Effector memory CD4-positive, alpha-beta T cell (primary cell): ENCODE measurements at places on chromosomes 7 and 10.

- no peak overlapping the region for H3K27ac ChIP-seq
- H3K4me3 ChIP-seq: no peak overlapping the region
- no peaks in the 10 kb centered on the region for H3K36me3 ChIP-seq
- DNase-seq: no peak
Measured at GRCh38 chr10:47449979-47450378, 33.9 kb downstream of the ANXA8 start.

DNA sequence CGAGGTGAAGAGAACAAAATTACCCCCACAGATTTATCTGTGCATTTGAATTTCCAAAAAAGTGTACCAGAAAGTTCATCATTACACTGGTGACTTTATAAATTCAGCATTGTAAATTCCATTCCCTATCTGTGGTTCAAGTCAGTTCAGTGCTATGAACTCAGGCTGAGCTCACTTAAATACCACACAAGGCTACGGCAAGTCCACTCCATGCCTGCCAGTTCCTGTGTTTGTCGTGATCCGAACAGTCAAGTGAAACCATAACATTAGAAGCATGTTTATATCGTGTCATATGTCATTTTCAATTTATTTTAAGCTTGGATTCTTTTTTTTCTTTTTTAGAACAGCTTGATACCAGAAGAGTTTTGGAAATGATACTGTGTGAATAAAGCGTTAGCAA is 14.8 kb downstream of the MBL2 start:
- no peaks in the 10 kb centered on the region for H3K36me3 ChIP-seq
- H3K27ac ChIP-seq: no peak overlapping the region
- H3K4me1 ChIP-seq: no peaks in the 10 kb centered on the region
- no peaks in the 10 kb centered on the region for H3K27me3 ChIP-seq

- H3K4me1 ChIP-seq: no peaks in the 10 kb centered on the region
- H3K4me3 ChIP-seq: no peak overlapping the region
- H3K27me3 ChIP-seq: no peaks in the 10 kb centered on the region
- no peaks in the 10 kb centered on the region for H3K36me3 ChIP-seq
- DNase-seq: no peak
Measured at GRCh38 chr7:26006426-26006825, 145.6 kb upstream of the NFE2L3 start.

- no peaks in the 10 kb centered on the region for H3K4me1 ChIP-seq
- H3K36me3 ChIP-seq: no peaks in the 10 kb centered on the region
- no peak overlapping the region for H3K4me3 ChIP-seq
- no peak overlapping the region for H3K27ac ChIP-seq
- no peak for DNase-seq
- no peaks in the 10 kb centered on the region for H3K27me3 ChIP-seq
Measured at GRCh38 chr7:45680776-45681175, 106.6 kb downstream of the ADCY1 start.

DNA sequence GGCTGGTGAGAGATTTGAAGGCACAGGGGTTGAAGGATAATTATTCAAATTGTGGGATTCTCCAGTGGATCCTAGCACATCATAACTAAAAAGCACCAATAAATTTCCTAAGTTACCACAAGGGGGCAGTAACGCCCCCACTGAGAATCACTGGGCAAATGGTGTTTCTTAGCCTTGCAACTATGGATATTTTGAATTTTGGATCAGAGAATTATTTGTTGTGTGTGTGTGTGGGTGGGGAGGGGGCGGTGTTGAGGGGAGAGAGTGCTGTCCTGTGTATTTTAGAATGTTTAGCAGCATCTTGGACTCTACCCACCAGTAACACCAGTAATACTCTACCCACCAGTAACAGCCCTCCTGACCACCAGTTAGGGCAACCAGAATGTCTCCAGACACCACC is 63.3 kb upstream of the PRKG1 start:
- no peak overlapping the region for H3K4me3 ChIP-seq
- no peaks in the 10 kb centered on the region for H3K36me3 ChIP-seq
- H3K4me1 ChIP-seq: no peaks in the 10 kb centered on the region

DNA sequence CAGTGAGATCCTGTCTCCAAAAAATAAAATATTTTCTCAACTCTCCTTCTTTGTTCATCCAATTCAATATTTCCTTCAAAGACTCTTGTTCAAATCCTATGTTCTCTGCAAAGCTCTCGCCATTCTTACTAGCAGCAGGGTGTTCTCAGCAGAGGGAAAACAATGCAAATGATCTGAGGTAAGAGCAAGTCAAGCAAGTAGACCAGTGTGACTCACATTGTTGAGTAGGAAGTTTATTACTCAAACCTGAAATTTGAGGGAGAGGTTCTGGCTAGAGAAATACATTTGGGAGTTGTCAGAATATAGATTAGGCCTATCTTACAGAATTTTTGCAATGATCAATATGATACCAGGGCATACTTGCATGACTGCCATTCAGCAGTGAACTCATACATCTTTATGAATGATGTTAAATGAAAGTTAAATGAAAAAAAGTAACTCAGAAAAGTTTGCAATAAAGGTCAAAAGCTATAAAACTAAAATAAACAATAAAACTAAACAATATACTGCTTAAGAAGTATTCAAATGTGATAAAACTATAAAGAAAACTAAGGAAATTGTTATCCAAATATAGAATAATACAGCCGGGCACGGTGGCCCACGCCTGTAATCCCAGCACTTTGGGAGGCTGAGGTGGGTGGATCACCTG is 5.8 kb downstream of the IDE start:
- no peak for DNase-seq
- no peaks in the 10 kb centered on the region for H3K36me3 ChIP-seq
- no peak overlapping the region for H3K4me3 ChIP-seq
- peaks cover 3% of the 10 kb centered on the region for H3K4me1 ChIP-seq
- H3K27ac ChIP-seq: no peak overlapping the region

GRCh38 chr7:120714945-120715344 is 143.0 kb downstream of the TSPAN12 start:
- H3K36me3 ChIP-seq: no peaks in the 10 kb centered on the region
- H3K27me3 ChIP-seq: no peaks in the 10 kb centered on the region

- no peak overlapping the region for H3K4me3 ChIP-seq
- no peaks in the 10 kb centered on the region for H3K4me1 ChIP-seq
- H3K27ac ChIP-seq: no peak overlapping the region
- no peaks in the 10 kb centered on the region for H3K27me3 ChIP-seq
Measured at GRCh38 chr7:146175716-146176115, 59.1 kb downstream of the CNTNAP2 start.

- no peak overlapping the region for H3K27ac ChIP-seq
- H3K27me3 ChIP-seq: no peaks in the 10 kb centered on the region
- H3K4me3 ChIP-seq: no peak overlapping the region
- DNase-seq: no peak
- no peaks in the 10 kb centered on the region for H3K36me3 ChIP-seq
Measured at GRCh38 chr10:23994459-23995046, 214.4 kb upstream of the KIAA1217 start.

GRCh38 chr10:88114368-88114767 is 250.9 kb downstream of the PTEN start:
- DNase-seq: no peak
- H3K27ac ChIP-seq: no peak overlapping the region
- H3K4me3 ChIP-seq: no peak overlapping the region
- H3K4me1 ChIP-seq: no peaks in the 10 kb centered on the region

GRCh38 chr10:45058580-45058979 is 57.9 kb downstream of the ZNF22 start:
- no peak overlapping the region for H3K4me3 ChIP-seq
- no peaks in the 10 kb centered on the region for H3K36me3 ChIP-seq
- no peaks in the 10 kb centered on the region for H3K27me3 ChIP-seq
- DNase-seq: no peak

DNA sequence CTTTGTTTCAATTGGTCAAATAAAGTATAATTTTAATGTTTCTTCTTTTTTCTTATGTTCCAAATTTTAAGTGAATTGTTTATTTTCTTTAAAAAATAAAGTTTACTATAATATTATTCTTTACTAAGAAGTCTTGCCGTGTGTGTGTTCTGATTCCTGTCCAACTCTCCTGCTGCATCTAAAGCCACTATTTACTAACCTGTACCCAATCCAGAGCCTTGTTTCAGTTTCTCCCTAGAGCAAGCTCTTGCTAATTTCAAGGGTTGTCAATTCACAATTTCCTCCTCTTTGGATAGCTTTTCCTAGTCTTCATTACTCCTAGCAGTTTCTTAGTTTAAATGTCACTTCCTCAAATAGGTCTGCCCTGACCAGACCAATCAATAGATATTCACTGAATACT is 314.9 kb upstream of the SEMA3A start:
- H3K4me3 ChIP-seq: no peak overlapping the region
- H3K36me3 ChIP-seq: no peaks in the 10 kb centered on the region
- DNase-seq: no peak
- no peaks in the 10 kb centered on the region for H3K27me3 ChIP-seq
- H3K27ac ChIP-seq: no peak overlapping the region

GRCh38 chr10:96416643-96417042 is 57.8 kb upstream of the OPALIN start:
- H3K27ac ChIP-seq: no peak overlapping the region
- no peaks in the 10 kb centered on the region for H3K36me3 ChIP-seq
- no peak overlapping the region for H3K4me3 ChIP-seq
- DNase-seq: no peak

- H3K27ac ChIP-seq: no peak overlapping the region
- no peak overlapping the region for H3K4me3 ChIP-seq
- no peak for DNase-seq
- no peaks in the 10 kb centered on the region for H3K36me3 ChIP-seq
- H3K4me1 ChIP-seq: no peaks in the 10 kb centered on the region
Measured at GRCh38 chr7:34451923-34452322, 206.1 kb upstream of the NPSR1 start.

DNA sequence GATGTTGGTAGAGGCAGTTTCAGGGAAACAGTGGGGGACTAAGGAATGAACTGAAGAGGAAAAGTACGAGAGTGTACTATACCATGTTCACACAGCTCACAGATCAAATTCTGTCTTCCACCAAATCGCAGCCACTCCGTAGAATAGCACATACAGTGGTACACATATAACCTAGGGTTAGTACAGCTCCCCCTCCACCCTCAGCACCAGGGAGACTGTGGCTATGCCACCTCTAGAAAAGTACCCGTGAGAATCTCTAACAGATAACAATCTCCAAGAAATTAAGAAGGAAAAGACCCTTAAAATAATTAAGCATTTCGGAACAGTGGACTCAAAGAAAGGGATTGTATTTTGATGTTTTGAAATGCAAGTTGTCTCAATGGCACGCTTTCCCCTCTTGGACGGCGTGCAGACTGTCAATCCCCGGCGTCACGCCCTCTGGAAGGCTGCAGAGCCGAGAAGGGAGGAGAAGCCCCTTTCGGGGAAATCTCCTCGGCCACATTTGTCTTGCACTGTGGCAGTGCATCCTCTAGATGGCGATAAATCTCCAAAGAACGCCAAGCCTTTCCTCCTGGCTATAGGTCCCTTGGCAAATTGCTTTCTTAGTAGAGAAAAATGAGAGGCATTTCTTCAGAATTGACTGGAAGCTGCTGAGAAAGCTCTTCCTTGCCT is 345.0 kb downstream of the REEP3 start:
- no peak overlapping the region for H3K4me3 ChIP-seq
- H3K36me3 ChIP-seq: no peaks in the 10 kb centered on the region
- no peak for DNase-seq
- peaks cover 3% of the 10 kb centered on the region for H3K4me1 ChIP-seq
- no peaks in the 10 kb centered on the region for H3K27me3 ChIP-seq

DNA sequence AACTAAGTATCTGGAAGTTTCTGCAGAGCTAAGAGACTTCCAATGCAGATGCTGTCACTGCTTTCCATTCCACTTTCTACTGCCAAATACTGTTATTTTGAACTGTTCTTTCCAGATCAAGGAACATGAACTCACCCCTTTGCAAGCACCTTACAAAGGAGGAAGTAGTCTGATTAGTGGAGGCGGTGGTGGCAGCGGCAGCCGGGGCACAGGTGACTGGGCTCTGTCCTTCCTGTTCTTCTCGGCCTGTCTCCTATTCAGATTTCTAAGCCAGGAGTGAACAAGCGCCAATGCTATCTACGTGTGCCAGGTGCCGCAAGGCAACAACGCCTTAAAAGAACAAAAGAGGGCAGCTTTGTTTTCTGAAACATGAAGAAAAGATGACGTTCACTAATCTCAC is 44.9 kb downstream of the BEND7 start:
- H3K27me3 ChIP-seq: no peaks in the 10 kb centered on the region
- H3K4me1 ChIP-seq: no peaks in the 10 kb centered on the region
- H3K27ac ChIP-seq: no peak overlapping the region
- H3K4me3 ChIP-seq: no peak overlapping the region
- no peaks in the 10 kb centered on the region for H3K36me3 ChIP-seq
- no peak for DNase-seq

GRCh38 chr10:43957267-43958070 is 308.8 kb upstream of the ZNF32 start:
- no peaks in the 10 kb centered on the region for H3K36me3 ChIP-seq
- no peak overlapping the region for H3K27ac ChIP-seq
- DNase-seq: no peak
- H3K4me1 ChIP-seq: no peaks in the 10 kb centered on the region
- H3K27me3 ChIP-seq: peaks cover 9% of the 10 kb centered on the region
- H3K4me3 ChIP-seq: no peak overlapping the region

- no peaks in the 10 kb centered on the region for H3K36me3 ChIP-seq
- no peaks in the 10 kb centered on the region for H3K4me1 ChIP-seq
- no peaks in the 10 kb centered on the region for H3K27me3 ChIP-seq
Measured at GRCh38 chr10:12907656-12908055, 93.9 kb downstream of the CCDC3 start.

- no peak overlapping the region for H3K27ac ChIP-seq
- H3K4me1 ChIP-seq: no peaks in the 10 kb centered on the region
- no peak for DNase-seq
- H3K36me3 ChIP-seq: no peaks in the 10 kb centered on the region
- no peaks in the 10 kb centered on the region for H3K27me3 ChIP-seq
Measured at GRCh38 chr10:123906884-123907652, 15.5 kb upstream of the CPXM2 start.
